ENCODE measurements at places on chromosomes 11 and 22.

DNA sequence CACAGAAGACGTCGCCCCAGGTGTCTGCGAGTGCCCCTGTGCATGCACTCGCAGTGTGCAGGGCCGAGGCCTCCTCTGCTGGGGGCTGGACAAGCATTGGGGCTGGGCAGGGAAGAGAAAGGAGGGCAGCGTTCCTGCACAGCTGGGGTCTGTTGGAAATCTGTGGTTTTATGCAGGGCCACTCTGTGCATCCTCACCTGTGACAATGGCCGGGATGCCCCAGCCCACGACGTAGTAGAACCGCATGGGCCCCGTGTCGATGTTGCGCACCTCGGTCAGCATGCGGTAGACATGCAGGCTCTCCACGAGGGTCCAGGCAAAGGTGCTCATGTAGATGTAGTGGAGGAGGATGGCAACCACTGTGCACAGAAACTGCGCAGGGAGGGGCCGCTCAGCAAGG lies 37.2 kb downstream of the TRMU start:
- DNase-seq: no peak

GRCh38 chr22:21641417-21641788 lies 699 bp upstream of the SDF2L1 start:
- DNase-seq: peak; percentile 7

DNA sequence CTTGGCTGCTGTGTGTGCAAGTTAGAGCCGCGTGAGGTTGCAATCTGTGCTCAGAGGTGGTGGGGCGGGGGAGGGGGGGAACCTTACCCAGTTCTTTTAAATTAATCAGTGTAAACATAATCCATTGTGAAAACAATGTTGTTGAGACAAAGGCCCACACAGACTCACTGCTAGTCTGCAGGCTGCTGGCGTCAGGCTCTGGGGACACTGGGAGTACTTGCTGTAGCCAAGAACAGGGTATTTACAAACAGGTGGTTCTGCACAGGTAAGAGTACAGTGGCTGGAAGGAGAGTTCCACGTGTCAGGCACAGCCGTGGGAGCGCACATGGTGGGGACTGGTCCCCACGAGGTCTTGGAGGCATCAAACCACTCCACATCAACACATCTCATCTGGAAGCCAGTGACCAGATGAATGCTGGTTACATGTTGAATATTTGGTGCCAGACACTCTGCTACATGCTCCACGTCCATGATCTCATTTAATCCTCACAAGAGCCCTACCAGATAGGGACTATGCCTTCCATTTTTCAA lies 27.4 kb downstream of the SCUBE1 start:
- DNase-seq: no peak

DNA sequence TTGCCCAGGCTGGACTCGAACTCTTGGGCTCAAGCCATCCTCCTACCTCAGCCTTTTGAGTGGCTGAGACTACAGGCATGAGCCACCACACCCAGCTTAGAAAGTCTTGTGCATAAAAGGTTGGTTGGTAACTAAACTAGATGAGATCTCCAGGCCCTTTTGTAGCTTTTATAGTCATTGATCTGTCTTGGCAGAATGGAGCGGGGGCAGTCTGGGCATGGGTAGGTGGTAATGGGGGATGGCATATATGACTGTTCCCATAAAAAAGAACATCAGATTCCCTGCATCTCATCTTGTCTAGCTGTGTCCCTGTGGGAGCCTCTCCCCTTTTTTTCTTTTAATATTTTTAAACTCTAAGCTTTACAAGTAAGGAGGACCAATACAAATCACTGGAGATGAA lies 30.2 kb downstream of the ABCC8 start:
- DNase-seq: no peak

DNA sequence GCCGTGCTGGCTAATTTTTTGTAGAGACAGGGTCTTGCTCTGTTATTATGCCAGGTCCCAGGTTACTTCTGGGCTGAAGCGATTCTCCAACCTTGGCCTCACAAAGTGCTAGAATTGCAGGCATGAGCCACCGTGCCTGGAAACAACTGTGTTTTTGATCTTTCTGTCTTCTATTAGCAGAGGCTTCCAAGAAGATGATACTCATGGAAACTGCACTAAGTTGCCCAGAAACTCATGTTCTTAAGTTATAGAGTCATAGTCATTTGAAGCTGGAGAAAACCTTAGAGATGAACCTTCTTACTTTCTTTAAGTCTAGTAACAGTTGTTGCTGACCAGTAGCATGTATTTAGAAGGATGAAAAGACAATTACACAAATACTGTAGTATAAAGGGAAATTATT lies 37.1 kb upstream of the HSPA8 start:
- no peak for DNase-seq

DNA sequence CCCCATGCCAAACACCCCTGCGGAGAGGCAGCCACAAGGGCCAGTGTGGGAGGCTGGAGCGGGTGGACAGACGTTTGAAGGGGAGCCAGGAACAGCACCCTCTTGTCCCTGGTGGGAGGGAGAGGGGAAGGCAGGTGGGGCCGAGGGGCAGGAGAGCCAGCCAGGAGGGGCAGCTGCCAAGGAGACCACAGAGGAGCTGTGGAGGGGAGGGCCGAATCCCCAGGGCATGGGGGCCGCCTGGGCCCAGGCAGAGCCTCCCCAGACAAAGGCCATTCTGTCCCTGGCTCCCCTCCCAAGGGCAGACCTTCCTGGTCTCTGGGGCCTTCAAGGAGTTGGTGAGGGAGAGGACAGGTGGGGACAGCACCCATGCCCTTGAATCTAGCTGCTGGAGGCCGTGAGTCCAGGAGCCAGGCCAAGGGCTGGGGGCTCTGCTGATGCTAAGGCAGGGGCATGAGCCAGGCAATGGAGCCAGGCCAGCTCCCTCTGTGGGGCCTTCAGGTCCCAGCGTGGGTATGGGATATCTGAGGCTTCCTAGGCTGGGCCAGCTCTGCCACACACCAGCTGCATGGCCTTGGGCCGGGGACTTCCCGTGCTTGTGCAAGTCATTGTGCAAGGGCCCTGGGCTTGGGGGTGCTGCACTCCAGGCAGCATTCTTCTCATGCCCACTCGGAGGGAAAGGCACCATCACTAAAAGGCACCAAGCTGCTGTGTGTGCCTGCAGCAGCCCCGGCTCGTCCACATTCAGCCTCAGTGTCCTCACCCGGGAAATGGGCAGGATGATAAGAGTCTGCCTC lies 11.4 kb downstream of the EMID1 start:
- DNase-seq: no peak

GRCh38 chr11:74672956-74673692 lies 58.1 kb downstream of the CHRDL2 start:
- DNase-seq: no peak

DNA sequence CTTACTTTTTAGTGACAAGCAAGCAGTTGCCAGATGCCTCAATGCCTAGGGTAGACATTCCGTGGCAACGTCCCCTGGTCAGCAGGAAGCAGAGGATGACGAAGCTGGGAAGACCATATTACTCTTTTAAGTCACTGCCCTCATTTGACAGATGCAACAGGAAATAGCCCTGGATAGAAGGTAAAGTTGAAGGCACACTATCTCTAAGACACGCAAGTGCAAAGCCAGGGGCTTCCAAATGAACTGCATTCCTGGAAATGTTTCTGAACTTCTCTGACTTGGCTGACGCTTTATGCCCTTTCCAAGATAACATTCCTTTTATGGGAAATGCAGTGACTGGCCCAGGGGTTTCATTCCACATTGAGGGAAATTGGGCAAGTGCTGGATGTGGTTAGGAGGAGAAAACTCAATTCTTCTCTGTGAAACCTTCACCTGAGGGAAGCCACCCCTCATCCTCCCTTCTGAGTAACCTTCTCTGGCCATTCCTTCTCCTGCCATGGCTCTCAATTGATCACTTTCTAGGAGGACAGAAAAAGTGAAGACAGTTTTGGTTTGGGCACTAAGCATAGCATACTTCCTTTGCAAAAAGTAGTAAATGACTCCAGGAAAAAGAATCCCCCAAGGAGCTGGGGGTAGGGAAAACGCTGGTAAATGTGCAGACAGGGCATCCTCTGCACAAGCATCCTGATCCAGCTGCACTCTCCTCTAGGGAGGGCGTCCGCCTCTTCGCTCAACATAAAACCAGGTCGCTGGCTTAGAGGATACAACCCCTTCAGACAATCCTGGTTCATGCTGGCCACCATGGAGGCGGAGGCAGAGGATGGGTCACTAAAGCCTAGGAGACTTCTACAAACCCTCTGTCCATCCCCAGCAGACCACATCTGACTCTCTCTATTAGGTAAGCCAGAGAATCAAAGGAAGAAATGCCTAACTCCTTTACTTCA lies 14.5 kb downstream of the PCSK7 start:
- DNase-seq: no peak

DNA sequence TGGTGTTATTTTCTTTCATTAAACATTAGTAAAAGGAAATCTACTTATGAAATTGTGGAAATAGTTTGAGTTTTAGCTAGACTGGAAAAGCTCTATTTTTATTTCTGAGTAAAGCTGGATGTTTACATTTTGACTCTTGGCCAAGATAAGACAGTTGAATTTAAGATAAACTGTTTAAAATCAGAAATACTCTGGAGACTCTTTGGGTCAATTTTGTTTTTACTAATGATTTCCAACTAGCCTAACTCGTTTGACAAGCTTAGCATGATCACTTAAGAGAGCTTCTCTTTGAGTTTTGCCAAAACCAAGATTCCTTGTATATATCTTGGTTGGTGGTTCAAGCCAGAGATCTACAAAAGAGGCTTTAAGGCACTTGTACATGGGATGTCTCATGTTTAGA lies 724.8 kb upstream of the LUZP2 start:
- DNase-seq: no peak

DNA sequence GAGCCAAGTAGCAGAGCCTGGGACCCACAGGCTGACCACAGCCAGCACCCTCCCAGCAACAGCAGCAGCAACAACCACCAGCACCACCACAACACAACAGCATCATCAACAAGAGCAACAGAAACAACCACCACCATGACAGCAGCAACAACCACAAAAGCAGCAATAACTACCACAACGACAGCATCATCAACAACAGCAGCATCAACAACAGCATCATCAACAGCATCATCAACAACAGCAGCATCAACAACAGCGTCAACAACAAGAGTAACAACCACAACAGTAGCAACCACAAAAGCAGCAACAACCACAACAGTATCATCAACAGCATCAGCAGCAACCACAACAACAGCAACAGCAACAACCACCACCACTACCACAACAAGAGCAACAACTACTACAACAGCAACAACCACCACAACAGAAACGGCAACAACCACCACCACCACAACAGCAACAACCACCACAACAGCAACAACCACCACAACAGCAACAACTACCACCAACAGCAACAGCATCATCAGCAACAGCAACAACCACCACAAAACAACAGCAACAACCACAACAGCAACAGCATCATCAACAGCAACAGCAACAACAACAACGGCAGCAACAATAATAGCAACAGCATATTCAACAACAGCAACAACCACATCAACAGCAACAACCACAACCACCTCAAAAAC lies 22.1 kb upstream of the FGF3 start:
- DNase-seq: no peak

DNA sequence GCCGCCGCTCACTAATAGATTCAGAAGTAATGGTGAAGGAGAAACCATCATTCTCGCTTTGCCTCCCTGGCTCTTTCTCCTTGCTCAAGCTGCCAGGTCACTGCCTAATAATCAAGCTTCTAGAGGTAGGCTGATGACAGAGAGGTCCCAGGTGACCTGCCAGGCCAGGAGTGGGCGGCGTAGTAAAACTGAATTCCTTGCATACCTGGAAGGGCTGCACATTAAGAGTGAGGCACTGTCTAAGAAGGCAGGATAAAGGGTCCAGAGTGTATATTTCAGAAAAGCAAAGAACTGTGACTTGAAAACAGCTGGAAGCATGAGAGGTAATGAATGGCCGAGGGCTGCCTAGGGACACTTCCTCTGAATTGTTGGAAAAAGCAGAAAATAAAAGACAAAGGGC lies 4.1 kb downstream of the SYT13 start:
- no peak for DNase-seq

GRCh38 chr11:131178020-131178419 lies 192.4 kb upstream of the NTM start:
- no peak for DNase-seq

DNA sequence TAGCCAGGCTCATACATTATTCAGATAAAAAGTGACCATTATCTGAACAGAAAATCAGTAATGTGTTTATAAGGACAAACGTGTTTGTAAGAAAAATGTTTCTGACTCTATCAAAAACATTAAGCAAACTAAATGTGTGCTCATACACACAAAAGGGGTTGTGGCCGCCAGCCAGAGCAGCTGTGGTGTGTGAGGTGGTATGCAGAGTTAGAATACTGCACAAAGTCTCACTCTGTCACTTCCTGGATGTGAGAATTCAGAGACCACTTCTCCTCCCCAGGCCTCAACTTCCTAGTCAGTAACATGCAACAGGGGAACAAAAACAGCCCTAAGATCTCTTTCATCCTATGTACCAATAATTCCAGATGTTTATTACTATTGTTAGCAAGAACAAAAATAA lies 9.4 kb downstream of the OR5B21 start:
- no peak for DNase-seq

- DNase-seq: no peak
Observed at GRCh38 chr22:22824340-22825212, 63.0 kb upstream of the IGLL5 start.

GRCh38 chr22:47088480-47089158 lies 326.2 kb downstream of the TBC1D22A start:
- no peak for DNase-seq

GRCh38 chr11:109853156-109853776 lies 239.9 kb upstream of the ZC3H12C start:
- peak; percentile 29 for DNase-seq

GRCh38 chr11:84384731-84385130 lies 1098.6 kb upstream of the CCDC90B start:
- DNase-seq: peak; percentile 21

DNA sequence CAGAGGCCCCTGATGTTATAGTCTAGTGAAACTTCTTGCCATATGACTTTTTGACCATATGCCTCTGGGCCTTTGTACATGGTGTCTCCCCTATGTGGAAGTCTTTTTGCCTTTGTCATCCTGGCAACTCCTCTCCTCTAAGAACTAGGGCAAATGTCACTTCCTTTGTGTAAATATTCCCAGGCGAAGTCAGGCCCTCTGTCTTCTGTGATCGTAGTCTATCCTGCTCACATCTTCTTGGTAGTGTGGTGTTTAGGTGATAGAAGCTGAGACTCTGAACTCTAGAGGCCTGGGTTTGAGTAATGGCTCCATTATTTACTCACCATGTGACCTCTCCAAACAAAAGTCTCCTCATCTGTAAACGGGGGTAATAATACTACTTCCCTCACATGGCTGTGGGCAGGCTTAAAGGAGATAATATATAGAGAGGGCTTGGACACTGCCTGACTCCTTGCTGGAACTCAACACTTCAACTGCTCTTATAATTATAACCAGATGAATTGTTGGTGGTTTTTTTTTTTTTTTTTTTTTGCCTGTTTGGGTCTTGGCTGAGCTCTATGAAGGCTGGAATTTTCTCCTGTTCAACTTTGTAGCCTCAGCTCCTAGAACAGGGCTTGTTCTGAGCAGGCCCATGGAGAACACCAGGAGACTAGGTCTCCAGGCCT lies 43.8 kb downstream of the INSC start:
- no peak for DNase-seq

- DNase-seq: no peak
Observed at GRCh38 chr11:124122123-124122522, 6.9 kb downstream of the VWA5A start.
